ENCODE measurements at places on chromosomes 13 and 19.
A peak's percentile ranks its signal among the peaks of the same experiment; 100 is the strongest.

GRCh38 chr13:97124915-97125809 lies 97.0 kb upstream of the MBNL2 start:
- DNase-seq, result peak; percentile 21

GRCh38 chr13:52411629-52412028 lies 5.7 kb upstream of the THSD1 start:
- no peak for DNase-seq

GRCh38 chr19:52585604-52586003 lies 15.5 kb downstream of the ZNF701 start:
- no peak for DNase-seq

GRCh38 chr13:44833139-44833538 lies 156.1 kb downstream of the NUFIP1 start:
- DNase-seq, result no peak

DNA sequence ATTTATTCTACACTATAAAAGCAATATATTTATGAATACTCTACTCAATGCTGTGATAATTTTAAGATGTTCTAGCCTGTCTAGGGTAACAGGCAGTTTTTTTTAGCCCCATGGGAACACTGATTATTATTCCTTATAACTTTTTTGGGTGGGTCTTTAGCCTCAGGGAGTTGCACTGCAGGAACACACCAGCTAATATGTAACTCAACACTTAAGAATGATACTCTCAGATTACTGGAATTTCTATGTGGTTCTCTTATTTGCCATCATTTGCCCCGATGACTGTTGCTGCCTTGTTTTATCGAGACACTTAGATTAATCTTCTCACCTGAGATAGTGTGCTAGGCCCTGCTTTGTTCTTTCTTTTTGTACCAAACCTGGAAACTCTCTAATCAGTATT lies 396.9 kb upstream of the SLITRK1 start:
- no peak for DNase-seq

DNA sequence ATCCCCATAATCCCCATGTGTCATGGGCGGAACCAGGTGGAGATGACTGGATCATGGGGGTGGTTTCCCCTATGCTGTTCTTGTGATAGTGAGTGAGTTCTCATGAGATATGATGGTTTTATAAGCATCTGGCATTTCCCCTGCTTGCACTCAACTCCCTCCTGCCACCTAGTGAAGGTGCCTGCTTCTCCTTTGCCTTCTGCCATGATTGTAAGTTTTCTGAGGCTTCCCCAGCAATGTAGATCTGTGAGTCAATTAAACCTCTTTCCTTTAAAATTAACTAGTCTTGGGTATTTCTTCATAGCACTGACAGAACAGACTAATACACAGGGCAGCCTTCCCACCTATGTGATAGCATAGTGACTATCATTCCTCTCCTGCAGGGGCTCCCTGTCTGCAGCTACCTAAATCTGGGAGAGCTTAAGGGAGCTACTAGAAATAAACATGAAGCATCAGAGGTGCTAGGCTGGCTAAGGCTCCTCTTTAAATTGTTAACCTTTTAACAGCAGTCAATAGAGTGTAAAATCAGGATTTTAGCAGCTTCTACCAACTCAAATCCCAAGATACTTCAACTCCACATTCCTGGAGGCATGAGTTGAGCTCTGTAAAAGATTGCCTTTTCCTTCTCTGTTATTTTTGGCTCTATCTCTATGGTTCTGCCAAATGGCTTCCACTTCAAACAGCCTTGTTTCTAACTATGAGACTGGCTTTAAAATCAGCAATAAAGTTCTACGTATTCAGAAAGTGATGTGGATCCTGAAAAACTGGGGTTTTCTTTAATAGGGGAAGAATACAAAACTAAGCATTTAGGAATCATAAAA lies 112.3 kb downstream of the VWA8 start:
- no peak for DNase-seq

- no peak for DNase-seq
Measured at GRCh38 chr13:111572956-111573761, 252.7 kb downstream of the TEX29 start.

GRCh38 chr13:44302940-44303575 lies 70.6 kb upstream of the SERP2 start:
- no peak for DNase-seq

DNA sequence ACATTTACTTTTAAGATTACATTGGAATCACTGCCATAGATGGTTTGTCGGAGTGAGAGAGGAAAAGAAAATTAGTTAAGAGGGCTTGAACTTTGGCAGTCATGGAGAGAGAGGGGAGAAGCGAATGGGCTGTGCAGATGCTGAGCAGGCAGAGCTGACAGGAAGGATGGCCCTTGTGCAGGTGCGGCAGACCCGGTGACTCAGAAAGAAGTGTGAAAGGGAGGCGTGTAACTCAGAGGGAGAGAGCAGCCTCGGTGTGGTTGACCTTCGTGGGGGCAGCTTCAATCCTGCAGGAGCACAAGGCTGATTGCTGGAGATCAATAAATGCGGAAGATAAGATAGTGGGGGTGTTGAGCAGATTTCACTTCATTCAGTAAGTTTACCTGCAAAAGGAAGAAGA lies 76.9 kb downstream of the TNFSF13B start:
- no peak for DNase-seq

- no peak for DNase-seq
Measured at GRCh38 chr13:80923907-80924306, 583.0 kb upstream of the SPRY2 start.

DNA sequence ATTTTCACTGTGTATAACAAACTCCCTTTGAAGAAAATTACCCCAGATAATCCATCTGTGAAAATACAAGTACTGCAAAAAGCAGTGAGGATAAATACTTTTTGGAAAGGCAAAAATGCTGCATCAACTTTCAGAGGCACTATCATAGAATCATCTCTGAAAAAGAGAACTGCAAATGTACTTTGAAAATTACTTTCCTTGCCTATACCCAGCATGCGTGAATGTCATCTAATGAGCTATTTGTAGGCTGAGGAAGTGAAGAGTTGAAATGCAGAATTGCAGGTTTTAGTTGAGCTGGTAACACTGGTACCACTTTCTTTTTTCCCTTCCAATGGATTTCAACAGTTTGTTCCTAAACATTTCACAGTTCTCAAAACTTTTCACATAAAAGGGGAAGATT lies 196.7 kb downstream of the TBC1D4 start:
- DNase-seq, result no peak

DNA sequence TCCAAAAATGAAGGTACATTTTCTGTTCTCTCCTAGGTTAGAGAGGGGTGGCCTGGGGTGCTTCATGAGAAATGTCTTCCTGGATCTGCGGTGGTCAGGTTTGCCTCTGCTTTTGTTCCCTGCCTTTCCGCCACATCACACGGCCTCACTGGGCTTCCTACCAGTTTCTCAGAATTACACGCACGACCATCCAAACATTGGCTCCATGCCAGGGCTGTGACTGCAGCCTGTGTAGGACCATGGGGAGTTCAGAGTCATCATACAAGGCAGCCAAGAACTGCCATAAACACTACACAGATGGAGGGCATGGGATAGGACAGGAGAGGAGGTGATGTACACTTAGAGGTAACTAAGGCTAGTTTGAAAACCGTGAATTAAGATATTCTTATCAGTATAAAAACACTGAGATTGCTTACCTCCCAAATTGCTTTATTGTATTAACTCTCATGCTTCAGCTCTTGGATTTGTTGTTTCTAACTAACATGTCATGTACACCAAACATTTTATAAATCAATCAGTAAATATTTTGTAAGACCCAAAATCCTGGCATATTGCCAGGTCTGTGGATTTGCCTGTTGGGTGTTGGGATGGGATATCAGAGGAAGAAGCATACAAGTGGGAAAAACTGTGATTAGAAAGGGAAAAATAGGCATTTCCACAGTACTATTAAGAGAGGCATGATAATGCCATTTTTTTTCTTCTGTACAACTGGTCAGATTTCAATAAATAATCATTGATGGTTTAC lies 45.2 kb downstream of the CDADC1 start:
- no peak for DNase-seq

DNA sequence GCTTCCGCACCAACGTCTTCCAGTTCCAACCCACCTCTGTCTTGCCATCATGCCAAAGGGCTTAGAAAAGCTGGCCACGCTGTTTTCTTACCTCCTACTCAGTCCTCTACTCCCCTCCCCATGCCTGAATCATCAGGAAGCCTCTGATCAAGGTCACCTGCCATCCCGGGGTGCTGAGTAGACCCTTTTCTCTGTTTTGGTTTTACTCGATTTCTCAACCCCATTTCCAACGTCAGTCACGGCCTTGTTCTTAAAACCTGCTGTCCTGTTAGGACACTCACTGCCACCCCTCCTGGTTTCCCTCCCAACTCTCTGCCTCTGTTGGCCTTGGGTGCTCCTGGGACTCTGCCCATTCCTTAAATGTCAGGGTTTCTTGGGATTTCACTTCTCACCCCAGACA lies 350.1 kb downstream of the FOXO1 start:
- DNase-seq, result no peak

- no peak for DNase-seq
Measured at GRCh38 chr19:7260161-7260560, 34.1 kb downstream of the INSR start.

DNA sequence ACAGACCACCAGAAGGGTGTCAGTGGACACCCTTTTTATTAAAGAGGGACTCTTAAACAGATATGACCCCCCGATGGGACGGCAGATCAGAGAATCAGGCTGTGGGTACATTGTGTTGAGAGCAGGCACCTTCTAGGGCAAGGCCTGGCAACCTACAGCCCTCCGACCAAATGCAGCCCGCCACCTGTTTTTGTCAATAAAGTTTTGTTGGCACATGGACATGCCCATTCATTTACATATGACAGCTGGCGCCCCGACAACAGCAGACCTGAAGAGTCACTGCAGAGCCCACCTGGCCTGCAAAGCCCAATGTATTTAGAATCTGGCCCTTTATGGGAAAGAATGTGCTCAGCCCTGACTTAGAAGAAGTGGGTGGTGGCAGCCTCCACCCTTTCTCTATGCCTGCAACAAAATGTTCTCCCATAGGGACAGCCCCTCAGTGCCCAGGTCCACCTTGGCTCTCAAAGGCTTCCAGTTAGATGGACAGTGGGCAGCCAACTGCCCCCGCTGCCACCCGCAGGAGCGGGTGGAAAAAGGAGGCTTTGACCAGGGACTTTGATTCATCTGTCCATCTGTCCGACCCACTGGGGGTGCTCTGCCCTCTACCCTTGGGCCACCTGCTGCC lies 184.9 kb downstream of the PTPRS start:
- no peak for DNase-seq

DNA sequence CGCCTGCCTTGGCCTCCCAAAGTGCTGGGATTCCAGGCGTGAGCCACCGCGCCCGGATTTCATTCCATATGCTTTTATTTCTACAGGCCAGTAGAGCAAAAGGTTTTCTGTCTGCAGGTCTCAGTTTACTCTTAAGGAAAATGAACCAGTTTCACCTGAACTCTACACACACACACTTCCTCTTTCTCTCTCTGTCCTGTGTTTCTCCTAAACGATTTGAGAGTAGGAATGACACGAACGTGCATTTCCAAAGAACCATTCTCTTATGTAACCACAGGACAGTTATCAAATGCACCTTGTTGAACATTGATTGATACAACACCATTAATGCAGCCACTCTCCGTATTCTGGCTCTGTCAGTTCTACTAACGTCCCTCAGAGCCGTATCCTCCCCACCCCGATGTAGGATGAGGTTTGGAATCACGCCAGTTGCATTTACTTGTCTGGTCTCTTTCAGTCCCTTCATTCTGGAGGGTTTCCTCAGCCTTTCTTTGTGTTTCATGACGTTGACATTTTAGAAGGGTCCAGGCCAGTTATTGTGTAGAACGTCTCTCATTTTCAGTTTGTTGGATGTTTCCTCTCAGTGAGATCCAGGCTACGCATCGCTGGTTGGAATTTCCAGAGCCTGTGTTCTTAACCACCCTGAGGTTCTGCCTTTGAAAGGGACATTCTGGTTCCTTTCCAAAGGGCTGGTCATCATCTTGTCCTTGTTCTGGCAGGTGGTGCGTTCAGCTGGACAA lies 36.0 kb downstream of the BICRA start:
- no peak for DNase-seq

GRCh38 chr19:12723381-12723640 lies 421 bp downstream of the TNPO2 start:
- no peak for DNase-seq

- DNase-seq, result no peak
Measured at GRCh38 chr19:5916181-5916708, 2.2 kb downstream of the CAPS start.

DNA sequence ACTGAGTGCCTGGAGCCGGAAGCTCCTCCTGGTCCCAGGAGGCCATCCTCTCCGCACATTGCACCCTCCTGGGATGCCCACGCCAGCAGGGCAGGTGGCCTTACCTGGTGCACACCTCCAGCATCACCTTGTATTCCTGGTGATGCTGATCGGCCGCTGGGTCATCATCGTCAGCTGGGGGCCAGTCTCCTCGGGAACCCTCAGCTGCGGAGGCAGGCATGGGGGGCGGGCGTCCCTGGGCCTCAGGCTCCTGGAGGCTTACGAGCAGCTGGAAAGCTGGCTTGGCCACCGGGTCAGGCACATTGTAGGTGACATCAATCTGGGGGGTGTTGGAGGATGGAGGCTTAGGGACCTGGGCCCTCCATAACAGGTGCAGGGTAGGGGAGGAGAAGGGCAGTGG lies 13.7 kb downstream of the F2RL3 start:
- DNase-seq, result no peak

DNA sequence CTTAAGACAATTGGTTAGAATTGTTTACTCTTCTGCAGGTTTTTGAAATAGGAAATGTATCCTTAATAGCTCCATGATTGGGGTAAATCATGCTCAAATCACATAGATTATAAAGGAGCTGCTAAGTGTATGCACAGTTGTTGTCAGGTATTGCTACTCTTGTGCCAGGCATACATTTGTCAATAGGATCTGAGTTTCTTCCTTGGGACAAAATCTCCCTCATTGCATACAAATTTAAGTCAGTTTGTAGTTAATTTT lies 109.3 kb upstream of the MLNR start:
- no peak for DNase-seq

- DNase-seq, result no peak
Measured at GRCh38 chr13:100091391-100091790, 2.5 kb downstream of the PCCA start.

DNA sequence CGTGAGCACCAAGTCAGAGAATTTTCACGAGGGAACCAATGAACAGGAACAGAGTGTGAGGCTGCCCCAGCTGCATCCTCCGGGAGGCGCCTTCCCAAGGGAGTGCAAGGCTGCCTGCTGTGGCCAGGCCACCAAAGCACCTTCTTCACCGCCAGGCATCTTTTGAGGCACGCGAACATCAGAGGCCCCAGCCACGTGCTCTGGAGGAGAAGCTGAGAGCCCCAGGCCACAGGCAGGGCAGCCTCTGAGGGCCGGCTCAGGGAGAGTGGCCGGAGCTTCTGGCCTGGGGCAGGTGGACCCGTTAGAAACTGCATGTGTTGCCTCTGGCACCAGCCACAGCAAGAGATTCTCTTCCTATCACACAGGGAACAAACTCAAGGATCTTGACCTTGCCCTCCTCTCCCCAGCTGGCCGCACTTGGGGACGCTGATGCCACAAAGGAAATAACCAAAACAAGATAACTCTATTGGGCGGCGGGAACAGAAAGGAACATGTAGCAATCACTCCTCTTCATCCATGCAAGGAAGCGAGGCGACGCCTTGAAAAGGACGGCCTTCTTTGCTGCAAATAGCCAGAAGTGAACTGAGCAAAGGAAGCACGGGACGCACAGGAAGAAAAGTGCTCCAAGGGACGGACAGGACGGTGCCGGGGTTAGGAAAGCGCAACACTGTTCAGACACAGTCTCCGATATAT lies 19.9 kb downstream of the GAS6 start:
- DNase-seq, result no peak

GRCh38 chr13:57631596-57632275 lies at the start of gene PCDH17:
TSS of gene PCDH17 (plus strand) at chr13:57631744. CDS start at chr13:57632547, 803 bp downstream.
- no peak for DNase-seq

- DNase-seq, result no peak
Measured at GRCh38 chr13:102073251-102073650, 328.6 kb downstream of the FGF14 start.

GRCh38 chr13:35720290-35720689 lies 243.8 kb upstream of the MAB21L1 start:
- no peak for DNase-seq
